AG10803 (cell line): ENCODE measurements at places on chromosomes 4 and X.

DNA sequence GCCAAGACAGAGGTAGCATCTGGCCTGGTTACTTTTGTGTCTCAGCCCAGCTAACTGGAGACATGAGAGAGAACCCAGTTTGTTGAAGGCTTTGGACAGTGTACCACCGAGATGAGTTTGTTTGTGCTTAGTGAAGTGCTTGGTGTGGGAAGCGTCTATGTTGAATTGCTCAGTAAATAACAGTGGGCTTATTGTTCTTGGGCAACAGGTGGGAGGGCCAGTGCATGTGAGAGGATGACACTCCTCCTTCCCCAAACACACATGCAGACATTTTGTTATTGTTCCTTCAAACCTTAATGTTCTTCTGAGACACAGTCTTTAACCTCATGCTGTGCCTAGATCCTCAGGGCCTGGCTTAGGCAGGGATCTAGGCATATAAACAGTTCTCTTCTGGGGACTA lies 39.7 kb downstream of the MSN start:
- no peak for DNase-seq

DNA sequence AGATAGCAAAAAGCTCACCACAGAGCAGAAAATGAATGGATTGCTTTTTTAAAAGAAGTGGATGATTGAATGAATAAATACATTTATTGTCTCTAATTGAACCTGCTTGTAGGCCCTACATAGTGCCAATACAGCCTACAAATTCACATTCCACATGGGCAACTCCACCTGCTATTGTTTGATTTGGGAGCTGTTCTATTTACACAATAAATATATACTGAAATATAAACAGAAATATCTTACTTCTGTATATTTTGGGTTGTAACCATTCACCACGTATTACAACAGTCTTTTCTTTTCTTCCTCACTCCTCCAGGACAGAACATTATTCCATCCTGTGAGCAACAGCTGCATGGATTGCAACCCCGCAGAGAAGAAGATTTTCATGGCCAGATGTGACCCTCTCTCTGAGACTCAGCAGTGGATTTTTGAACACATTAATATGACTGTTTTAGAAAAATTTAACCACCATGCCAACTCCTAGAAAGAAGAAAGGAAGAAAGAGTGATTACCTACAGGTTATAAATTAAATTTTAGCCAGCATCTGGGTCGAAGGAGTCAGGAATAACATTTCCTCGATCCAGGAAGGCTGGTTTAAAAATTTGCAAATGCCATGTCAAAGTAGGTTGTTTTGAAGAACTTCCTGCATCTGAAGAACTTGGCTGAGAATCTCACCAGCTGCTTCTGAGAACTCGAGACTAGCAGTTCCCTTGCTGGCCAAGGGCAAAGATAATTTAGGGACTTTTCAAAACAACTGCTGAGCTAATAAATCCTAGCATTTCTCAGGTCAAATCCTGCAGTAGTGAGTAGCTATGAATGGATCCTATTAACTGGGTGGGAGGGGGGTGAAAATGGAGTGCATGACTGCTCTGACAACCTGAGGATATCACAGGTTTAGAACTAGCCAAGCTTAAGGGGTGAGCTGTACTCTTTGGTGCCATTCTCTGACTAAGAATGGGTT lies 128.7 kb upstream of the GALNT7 start:
- DNase-seq, result no peak

- DNase-seq, result no peak
These were observed 14.4 kb upstream of the TLR8 start for GRCh38 chrX:12891915-12892506.

DNA sequence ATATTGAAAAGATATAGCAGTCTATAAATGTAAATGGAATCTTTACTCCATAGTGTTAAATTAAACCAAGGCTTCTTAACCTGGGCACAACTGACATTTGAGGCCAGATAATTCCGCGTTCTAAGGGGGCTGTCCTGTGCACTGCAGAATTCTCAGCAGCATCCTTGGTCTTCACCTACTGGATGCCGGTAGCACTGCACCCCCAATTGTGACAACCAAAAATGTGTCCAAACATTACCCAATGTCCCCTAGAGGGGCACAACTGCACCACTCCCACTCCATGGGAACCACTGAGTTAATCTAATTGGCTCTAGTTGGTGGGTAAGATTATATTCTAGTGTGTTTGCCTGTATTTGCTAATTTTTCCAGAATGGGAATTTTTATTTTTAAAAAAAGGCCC lies 16.6 kb downstream of the AP1S2 start:
- no peak for DNase-seq

- no peak for DNase-seq
These were observed 130.8 kb downstream of the ANAPC10 start for GRCh38 chr4:144967161-144967560.

GRCh38 chr4:15683143-15683495 lies 1.5 kb downstream of the FAM200B start:
- DNase-seq, result no peak

GRCh38 chr4:140267576-140267975 lies 105.9 kb upstream of the SCOC start:
- no peak for DNase-seq

GRCh38 chr4:48275686-48276085 lies 6.0 kb upstream of the TEC start:
- DNase-seq, result no peak

GRCh38 chr4:183014361-183015084 lies 84.5 kb upstream of the WWC2 start:
- no peak for DNase-seq

GRCh38 chrX:118603981-118604380 lies 108.4 kb downstream of the DOCK11 start:
- DNase-seq, result peak; percentile 51

DNA sequence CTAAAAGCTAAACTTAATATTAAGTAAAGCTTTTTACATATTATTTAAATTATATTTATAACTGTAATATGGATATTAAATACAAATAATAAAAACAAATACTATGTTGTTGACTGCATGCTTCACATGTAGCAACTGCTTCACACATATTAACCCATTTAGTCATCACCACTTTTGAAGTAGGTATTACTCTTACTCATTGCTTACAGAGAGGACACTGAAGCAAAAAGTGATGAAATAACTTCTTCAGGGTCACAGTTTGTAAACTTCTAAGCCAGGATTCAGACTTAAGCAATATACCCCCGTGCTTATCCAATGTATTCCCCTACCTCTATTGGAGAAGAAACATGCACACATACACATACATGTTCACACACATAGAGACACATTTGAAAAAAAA lies 166.6 kb downstream of the DKK2 start:
- peak; percentile 77 for DNase-seq

GRCh38 chrX:4925911-4926310 lies 1212.5 kb upstream of the PRKX start:
- no peak for DNase-seq

GRCh38 chrX:68180579-68180978 lies 252.7 kb downstream of the OPHN1 start:
- DNase-seq, result no peak

DNA sequence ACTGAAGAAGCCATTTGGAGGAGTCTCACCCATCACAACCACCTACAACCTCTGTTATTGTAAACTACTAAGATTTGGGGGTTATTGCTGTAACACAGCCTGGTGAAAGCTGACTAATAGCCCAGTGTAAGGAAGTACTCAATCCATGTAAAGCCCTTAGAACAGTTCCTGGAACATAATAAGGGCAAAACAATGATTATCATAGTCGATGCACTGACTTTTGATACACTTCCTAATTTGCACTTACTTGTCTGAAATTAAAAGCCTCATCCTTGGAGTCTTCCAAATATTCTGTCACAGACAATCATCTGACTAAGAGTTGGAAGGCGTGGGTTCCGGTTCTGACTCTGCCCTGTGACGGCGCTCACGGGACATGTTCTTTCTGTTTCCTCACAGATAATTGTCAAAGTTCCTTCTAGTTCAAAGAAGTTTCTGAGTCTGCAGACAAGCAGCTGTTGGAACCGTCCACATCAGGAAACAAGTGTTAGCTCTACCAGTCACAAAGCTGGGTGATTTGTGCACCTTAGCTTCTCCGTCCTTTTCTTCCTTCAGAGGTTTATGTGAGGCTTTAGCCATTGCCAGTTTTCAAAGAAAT lies 33.4 kb upstream of the RASGEF1B start:
- no peak for DNase-seq

GRCh38 chrX:84336646-84337045 lies 148.6 kb upstream of the RPS6KA6 start:
- DNase-seq, result peak; percentile 56

DNA sequence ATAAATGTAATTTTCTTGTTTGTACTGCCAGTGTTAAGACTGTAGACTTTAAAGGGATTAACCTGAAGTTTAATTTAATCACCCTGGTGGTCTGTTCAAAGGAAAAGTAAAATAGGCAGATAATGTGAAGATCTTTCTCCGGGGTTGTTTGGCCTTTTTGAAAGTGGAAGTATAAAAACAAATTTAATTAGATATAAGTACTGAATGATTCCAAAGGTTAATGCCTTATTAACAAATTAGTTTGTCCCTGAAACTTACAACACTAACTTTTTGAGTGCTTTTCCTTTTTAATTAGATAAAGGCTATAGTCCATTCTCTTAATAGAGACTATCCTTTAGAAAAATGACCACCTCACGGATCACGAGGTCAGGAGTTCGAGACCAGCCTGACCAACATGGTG lies 10.4 kb upstream of the PGAM4 start:
- no peak for DNase-seq

DNA sequence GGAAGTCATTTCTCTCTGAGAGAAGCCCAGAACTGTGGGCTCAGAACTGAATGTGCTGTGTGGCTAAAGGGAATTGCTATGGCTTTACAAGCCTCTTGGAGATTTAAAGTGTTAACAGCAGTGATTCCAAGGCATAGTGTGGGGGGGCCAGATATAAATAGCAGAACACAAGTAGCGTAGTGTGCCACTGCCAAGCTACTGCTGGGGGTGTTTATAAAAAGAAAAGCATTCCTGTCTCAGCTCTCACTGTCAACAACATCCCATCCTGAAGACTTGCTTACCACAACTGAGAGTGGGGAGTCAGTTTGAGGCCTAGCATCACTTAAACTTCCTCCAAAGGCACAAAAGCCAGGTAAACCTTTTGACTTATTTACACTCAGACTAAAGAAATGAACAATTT lies at the start of gene ART3:
ART3 (plus strand) TSS at position 242 of the 400 bp plus-strand sequence. CDS start 1,181 bp downstream, outside the sequence.
- DNase-seq, result no peak

DNA sequence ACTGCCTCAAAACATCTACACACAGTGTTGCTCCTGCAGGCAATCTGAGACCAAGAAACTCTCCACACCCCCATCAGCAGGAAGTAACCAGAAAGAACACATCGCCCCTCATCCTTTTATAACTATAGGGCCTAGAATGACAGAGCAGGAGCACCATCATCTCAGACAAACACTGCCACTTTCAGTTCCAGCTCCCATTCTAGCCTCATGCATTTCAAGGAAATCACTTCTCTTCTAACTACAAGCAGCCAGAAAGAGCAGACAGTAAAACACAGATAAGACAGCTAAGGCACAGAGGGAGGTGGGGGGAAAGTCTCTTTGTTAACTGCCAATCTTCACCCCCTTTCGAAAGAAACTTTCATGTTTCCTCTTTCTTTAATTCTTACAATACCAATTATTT lies 102.6 kb upstream of the TENT5D start:
- DNase-seq, result no peak

DNA sequence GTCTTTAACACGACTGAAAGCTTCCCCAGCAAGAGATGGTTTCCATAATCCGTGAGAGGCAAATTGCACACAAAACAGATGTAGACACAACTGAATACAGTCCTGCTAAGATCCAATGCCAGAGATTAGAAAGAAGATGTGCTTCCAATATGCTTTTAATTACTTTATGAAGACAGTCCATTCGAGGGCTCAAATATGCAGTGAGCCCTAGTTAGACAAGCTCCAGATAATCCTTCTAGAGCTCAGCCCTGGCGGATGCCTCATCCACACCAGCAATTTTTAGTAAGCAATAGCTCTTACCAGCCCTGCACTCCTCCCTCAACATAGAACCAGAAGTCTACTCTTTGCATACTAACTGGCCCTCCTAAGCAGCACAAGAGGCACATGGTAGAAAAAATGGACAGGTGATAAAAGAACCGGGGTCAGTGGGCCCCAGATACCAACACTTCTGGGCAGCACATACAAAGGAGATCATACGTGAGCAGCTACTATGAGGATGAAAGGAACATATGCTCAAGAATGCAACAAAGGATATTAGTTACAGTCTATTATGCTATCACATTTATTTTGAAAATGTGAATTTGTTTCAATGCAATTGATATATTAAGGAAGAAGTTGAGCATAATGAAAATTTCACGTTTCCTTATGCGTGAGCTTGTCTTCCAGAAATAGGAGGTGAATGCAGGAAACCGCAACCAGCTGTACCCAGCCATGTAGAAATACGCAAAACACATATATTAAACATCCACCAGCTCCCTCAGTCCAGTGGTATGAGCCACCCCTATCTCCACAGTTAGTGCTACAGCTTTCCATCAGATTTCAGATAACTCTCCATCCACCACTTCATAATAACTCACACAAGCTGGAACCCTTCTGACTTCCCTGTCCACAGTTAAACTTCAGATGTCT lies 34.3 kb downstream of the GPC4 start:
- DNase-seq, result peak; percentile 24

- no peak for DNase-seq
These were observed 764.7 kb downstream of the TRIML1 start for GRCh38 chr4:188903986-188904385.

DNA sequence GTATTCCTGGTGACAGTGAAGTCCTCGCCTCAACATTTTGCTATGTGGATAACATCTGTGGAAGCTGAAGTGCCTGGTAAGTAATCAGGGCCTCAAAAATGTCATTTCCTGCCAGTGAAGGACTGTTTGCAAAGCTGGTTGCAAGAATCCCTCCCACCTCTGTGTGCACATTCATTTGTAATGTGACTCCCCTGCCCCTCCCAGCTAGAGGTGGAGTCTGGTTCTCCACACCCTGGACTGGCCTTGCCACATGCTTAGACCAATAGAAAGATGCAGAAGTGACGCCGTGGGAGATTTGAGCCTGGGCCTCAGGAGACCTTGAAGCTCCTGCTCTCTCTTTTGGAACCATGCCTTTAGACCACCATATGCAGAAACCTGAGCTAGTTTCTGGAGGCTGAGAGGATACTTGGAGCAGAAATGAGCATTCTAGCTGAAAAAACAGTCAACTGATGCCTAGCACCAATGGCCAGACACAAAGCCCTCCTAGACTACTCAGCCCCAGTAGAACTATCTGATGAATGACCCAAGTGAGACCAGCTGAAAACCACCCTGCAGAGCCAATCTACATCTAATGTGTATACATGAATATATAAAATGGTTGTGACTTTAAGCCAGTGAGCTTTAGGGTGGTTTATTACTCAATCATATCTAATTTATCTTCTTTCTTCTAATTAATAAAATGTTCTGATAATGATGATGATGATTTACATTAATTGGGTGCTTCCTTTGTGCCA lies 47.8 kb upstream of the CRMP1 start:
- peak; percentile 8 for DNase-seq

DNA sequence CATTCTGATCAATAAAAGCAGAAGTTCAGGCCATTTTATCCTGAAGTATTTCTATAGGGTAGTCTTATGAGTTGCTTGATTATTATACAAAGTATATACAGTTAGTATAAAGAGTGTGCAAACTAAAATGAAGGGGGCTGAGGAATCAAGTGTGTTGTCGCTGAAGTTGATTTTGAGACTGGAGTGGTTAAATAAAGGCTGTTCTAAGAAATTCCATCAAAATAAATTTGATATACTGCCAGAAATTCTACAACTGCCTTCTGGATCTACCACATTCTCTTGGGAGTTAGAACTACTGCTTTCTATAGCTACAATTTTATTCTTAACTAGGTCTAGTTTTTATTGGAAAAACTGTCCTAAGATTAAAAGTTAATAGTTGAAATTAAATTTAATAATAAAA lies 12.4 kb downstream of the EDNRA start:
- DNase-seq, result no peak
